ENCODE measurements at places on chromosomes 11 and 22.

GRCh38 chr22:20024225-20024624 is 3.3 kb downstream of the TANGO2 start:
- DNase-seq, result no peak

DNA sequence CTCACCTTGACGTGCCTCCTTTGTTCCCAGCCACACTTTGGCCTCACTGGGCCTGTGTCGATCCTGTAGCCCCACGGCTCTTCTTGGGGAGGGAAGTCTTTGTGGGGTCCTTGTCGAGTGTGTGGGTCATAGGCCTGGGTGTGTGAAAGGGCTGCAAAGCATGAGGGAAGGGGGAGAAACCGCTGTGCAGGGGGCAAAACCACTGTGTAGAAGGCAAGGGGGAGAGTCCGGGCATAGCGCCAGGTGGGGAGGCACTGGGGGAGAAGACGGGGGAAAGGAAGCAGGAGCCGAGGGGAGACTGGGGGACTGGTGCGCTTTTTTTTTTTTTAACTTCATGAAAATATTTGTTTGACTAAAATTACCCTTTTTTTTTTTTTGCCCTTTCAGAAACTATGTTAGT is 65.1 kb upstream of the RASD2 start:
- DNase-seq, result no peak

DNA sequence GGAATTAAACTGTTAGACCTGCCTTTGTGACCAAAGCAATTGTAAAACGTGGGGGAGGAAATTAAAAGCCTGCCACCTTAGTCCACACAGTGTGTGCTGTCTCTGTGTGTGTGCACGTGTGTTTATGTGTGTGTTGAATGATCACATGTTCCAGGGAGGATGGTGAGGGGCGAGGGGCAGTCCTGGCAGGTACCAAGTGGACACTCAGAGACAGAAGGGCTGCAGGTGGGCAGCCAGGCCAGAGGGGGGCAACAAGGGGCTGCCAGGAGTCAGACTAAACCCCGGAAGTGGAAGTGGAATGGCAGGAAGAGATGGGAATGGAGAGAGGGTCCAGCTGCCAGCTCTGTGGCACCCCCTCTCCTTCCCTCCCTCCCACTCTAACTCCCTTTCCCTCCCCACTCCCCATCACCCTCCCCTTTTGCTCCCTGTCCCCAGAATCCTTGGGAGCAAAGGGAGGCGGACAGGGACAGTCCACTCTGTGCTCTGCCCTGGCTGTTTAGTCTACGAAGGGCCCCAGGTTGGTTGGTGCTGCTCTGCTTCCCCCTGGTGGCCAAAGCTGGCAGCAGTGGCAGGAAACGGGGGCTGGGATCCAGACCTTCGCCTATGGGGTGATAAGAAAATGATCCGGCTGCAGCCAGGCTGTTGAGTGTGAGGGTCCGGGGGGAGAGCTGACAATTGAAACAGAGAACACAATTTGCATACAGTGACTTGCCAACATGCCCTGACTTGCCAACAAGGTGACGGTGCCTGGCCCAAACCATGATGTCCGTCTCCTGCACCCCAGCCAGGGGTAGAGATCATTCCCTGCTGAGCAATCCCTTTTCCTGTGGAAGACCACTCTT is 24.4 kb downstream of the P2RY2 start:
- peak; percentile 17 for DNase-seq

- no peak for DNase-seq
Observed at GRCh38 chr11:70019576-70020011, 58.5 kb upstream of the ANO1 start.

DNA sequence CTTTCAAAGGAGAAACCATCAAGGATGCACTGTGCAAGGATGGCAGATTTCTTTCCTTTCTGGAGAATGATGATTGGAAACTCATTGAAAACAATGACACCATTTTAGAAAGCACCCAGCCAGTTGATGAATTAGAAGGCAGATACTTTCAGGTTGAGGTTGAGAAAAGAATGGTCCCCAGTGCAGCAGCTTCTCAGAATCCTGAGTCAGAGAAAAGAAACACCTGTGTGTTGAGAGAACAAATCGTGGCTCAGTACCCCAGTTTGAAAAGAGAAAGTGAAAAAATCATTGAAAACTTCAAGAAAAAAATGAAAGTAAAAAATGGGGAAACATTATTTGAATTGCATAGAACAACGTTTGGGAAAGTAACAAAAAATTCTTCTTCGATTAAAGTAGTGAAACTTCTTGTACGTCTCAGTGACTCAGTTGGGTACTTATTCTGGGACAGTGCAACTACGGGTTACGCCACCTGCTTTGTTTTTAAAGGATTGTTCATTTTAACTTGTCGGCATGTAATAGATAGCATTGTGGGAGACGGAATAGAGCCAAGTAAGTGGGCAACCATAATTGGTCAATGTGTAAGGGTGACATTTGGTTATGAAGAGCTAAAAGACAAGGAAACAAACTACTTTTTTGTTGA is 9.8 kb downstream of the FAM111A start:
- no peak for DNase-seq

DNA sequence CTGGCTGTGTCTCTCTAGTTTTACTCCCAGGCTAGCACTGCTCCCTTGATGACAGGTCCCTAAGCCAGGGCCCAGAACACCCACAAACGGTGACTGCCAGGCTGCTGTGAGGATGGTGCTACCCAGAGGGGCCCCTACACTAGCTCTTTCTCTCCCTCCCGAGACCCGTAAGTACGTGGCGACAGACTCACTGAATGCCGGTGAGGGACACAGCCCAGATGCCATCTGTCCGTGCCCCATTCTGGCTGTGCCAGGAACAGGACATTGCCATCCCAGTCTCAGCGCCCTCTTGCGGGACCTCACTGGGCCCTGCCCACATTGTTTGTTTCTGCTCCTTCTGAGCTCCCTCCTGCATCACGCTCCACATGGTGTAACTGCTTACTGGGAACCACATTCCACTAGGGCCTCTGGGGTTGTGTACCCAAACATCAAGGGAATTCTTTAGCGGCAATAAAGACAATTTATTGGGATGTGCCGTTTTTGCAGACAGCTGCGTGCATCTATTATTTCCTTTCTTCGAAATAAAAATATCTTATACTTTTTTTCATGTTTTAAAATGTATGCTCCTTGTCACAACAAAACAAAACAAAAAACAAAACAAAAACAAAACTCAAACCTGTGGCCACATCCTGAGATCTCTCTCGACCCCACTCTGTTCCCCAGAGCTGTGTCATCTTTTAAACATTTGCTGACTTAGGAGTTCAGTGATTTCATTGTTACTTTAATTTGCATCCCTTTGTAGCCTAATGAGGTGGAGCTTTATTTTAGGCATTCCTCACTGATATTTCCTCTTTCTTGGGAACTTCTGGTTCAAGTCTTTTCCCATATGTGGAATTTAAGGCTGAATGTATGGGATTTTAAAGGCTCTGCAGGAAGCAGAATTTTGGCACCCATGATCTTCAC is 4.4 kb upstream of the TPCN2 start:
- no peak for DNase-seq

GRCh38 chr11:11370255-11370961 is 17.4 kb upstream of the CSNK2A3 start:
- no peak for DNase-seq

GRCh38 chr22:46287873-46288751 is 8.6 kb upstream of the GTSE1 start:
- no peak for DNase-seq

GRCh38 chr11:62487738-62488551 is 58.7 kb downstream of the AHNAK start:
- no peak for DNase-seq

- no peak for DNase-seq
Observed at GRCh38 chr11:134065381-134065780, 3.5 kb upstream of the JAM3 start.

- DNase-seq, result no peak
Observed at GRCh38 chr11:128133501-128133900, 453.9 kb downstream of the ETS1 start.

DNA sequence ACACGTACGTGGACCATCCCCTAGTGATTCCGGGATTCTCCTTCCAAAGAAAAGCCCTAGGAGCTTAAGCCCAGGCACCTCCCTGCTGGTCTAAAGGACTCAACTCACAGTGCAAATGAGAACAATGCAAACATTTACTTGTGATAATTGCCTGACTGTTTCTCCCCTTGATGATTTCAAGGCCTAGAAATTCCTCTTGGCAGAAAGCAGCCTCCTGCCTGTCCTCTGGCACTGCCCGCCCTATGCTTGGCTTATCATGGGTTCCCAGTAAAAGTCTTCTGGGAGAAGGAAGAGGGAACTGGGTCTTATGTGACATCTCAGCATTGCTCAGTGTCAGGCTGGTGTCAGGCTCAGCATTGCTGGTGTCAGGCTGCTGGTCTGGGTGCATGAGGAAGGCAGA is 351.8 kb downstream of the SHANK2 start:
- DNase-seq, result no peak

DNA sequence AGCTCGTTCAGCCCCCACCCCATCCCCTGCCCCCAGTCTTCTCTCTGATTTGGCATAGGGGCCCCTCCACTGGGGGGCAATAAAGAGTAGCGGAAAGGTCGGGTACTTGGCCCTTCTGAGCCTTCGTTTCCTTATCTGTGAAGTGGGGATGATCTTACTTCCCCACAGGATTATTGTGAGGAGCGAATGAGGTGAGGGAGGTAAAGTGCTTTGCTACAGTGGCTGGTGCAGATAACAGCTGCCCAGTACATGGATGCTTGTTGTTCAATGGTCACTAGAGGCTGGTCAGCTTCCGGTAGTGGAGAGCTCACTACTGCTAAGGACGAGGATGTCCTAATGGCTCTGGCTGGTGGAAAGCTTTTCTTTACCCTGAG is 101.2 kb downstream of the CEP164 start:
- DNase-seq, result no peak

GRCh38 chr11:47961383-47961782 is 19.0 kb upstream of the PTPRJ start:
- no peak for DNase-seq

DNA sequence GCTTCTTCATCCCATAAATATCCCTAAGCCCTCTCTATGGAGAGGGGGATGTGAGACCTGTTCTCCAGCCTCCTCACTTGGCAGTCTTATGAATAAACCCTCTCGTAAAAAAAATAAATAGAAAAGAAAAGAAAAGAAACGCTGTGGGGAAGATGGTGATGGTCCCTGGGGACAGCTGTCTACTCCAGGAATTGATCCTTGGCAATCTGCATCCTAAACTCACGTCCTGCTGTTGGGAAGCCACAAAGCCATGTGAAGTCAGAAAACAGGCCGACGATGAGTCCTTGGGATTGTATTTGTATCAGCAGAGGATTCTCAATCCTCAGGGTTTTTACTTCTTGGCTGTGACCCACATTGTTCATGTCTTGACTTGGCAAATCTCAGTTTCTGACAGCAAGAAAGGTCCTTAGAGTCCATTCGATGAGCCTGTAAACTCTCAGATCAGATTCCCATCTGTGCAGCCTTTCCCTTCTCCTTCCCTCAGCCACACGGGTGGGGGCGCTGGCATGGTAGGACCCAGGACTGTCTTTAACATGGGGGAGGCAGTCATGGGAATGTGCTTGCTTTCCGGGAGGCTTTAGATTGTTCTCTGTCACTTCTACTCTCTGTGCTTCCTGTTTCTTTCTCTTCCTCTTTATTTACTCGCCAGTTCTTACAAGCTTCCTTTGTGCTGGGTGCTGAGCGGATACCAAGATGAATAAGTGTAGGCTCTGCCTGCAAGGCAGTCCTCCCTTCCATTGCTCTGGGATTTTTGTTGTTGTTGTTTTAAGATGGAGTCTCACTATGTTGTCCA is 24.9 kb downstream of the TCP11L1 start:
- no peak for DNase-seq

GRCh38 chr11:3817181-3817800 is 8.9 kb downstream of the PGAP2 start:
- no peak for DNase-seq

GRCh38 chr22:44210722-44211121 is 30.0 kb downstream of the PARVG start:
- no peak for DNase-seq

GRCh38 chr22:41092847-41093411 is 537 bp downstream of the EP300 start:
- no peak for DNase-seq

DNA sequence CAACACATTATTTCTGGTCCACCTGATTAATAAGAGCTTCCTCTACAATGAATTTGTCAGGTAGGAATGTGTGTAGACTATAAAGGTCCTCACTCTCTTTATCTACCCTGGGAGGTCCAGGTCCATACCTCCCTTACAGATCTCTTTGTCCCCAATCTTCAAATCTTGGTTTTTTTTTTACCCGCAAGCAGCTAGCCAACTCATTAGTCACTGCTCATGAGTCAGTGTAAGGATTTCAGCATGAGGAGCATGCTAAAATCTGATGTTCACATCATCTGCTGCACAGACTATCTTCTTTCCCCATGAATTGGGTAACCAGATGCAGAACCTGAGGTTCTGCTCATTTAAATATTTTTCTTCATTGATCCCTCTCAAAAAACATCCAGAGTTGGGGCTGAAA is 397.0 kb upstream of the ISX start:
- no peak for DNase-seq

DNA sequence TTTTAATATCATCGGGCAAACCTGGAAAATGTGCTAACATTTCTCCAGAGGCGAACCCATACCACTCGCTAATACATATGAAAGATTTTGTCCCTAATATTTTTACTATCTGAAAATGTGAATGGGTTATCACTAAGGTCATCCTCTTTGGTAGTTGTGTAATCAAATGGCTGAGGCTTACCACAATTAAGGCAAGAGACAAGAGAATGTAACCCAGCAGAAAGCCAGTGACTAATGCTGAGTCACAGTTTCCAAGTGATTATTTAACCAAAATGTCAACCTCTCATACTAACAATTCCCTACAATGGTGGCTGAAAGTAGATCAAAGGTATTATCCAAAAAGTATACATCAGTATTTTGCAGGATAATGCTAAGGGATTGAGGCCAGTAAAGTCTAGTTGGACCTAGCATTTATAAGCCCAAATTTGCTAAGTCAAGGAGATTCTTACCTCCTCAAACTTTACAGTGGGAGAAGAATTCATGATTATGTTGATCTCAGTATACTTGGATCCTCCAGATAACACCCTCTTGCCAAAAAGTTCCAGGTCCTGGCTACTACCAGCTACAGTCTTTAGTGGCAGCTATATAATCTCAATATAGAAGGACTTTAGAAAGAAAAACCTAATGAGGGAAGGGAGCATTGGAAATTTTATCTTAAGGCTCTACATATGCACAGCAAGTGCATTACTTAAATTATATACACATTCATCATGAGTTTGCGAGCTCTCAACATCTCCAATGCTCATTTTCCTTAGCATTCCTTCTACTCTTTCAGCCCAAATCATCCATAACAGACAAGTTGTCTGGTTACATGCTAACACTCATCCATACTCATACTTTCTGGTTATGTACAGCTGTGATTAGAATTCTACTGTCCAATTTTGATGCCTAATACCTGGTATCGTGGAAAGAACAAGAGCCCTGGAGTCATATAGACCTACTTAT is 25.4 kb downstream of the SIK3 start:
- DNase-seq, result no peak

Measured in NCI-H187 (cell line).